GM12865 (cell line): ENCODE measurements at places on chromosomes 16 and 17.

DNA sequence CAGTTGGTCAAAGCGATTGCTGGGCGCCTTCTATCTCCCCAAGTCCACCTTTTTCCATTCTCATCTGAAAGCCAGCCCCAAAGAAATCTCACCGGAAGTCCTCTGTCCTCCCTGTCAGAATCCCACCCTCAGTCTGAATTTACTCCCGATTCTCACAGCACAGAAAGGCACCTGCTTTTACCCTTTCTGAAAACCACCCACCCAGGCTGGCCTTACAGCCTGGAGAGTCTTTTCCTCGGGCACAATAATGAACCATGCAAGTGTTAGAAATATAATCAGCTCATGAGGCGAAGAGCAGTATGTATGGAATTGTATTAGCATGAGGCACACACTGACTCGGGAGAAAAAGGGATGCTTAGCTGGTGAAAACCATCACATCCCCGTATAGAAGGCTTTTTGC, 1.2 kb upstream of the ZFHX3 start:
- no peak for DNase-seq

DNA sequence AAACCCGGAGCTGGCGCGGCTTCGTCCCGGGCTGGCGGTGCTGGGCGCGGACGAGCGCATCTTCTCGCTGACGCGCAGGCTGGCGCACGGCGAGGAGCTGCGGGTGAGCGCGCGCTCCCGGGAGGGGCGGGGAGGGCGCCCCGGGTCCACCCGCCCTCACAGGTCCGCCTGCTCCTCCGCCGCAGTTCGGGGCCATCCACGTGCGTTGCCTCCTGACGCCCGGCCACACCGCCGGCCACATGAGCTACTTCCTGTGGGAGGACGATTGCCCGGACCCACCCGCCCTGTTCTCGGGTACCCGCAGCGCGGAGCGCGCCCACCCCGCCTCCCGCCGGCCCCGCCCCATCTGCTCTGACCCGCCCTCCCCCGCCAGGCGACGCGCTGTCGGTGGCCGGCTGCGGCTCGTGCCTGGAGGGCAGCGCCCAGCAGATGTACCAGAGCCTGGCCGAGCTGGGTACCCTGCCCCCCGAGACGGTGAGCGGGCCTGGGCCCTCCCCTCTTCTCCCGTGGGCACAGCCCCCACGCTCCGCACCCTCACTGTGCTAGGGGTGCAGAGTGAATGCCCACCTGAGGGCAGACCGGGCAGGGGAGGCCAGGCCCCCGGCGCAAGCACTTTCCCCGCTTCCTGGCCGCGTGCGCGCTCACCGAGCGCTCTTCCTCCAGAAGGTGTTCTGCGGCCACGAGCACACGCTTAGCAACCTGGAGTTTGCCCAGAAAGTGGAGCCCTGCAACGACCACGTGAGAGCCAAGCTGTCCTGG, 1.4 kb downstream of the HAGHL start:
- peak; percentile 93 for DNase-seq

DNA sequence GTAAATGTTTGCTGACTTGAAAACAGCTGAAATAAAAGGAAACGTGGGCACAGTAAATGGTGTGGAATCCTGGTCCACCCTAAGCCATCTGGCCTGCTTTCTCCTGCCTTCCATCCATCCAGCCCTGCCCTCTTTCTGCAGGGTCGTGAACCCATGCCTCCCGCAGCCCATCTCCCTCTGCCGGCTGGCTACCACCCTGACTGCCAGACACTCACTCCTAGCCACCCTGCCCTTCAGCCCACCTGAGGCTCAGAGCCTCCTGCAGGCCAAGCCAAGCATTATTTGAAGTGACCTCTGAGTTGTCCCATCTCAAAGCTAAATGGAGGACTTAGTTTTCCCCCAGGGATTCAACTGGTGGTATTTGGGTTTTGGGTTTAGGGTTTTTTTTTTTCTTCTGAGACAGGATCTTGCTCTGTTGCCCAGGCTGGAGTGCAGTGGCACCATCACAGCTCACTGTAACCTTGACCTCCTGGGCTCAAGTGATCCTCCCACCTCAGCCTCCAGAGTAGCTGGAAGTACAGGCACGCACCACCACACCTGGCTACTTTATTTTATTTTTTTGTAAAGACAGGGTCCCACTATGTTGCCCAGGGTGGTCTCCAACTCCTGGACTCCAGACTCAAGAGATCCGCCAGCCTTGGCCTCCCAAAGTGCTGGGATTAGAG, 8.4 kb downstream of the ZDHHC1 start:
- DNase-seq: no peak

DNA sequence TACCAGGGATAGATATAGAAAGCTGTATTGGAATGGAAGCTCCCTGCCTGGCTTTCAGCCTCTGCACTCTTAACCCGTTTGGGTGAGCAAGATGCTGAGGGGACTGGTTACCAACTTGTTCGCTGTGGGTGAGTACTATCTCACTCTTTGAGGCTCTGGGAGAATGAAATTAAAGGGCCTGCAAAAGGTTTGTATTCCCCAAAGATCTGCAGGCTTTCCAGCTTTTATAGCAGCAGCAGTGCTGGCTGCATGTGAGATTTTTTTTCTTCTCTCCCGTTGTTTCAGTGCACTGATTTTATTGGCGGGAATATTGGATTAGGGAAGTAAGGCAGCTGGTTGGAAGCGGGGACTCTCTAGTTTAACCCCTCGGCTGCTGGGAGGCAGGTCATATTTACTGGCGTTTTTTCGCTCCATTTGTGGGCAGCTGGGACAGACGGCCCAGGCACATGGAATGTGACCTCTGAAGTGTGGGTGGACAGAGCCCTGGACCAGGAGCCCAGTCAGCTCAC, 30.9 kb downstream of the C17orf75 start:
- DNase-seq: no peak

- no peak for DNase-seq
These were observed 109.6 kb downstream of the C16orf78 start for GRCh38 chr16:49483251-49483650.

DNA sequence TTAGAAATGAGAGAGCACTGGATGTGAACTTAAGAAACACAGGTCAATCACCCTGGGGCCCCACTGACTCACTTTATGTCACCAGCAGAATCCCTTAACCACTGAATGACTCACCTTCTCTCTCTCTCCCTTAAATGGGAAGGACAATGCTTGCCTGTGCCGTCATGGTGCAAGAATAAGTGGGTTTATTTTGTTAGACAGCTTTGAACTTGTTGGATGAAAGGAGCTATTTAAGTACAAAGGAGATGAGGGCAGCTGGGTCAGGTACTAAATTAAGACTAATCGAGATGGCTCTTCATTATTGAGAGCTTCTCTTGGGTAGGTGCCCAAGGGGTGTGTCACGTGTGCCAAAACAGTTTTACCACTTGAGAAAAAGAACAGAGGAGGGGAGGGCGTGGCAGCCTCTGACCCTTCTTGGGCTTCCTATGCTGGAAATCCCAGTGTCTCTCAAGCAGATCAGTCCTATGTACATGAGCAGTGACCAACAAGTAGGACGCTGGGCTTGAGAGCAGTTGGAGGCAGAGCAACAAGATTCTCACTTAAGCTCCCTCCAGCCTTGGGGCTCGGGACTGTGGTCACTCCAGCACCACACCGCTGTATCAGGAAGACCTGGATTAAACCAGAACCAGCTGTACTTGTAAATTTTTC, 6.7 kb upstream of the KRT31 start:
- peak; percentile 5 for DNase-seq

DNA sequence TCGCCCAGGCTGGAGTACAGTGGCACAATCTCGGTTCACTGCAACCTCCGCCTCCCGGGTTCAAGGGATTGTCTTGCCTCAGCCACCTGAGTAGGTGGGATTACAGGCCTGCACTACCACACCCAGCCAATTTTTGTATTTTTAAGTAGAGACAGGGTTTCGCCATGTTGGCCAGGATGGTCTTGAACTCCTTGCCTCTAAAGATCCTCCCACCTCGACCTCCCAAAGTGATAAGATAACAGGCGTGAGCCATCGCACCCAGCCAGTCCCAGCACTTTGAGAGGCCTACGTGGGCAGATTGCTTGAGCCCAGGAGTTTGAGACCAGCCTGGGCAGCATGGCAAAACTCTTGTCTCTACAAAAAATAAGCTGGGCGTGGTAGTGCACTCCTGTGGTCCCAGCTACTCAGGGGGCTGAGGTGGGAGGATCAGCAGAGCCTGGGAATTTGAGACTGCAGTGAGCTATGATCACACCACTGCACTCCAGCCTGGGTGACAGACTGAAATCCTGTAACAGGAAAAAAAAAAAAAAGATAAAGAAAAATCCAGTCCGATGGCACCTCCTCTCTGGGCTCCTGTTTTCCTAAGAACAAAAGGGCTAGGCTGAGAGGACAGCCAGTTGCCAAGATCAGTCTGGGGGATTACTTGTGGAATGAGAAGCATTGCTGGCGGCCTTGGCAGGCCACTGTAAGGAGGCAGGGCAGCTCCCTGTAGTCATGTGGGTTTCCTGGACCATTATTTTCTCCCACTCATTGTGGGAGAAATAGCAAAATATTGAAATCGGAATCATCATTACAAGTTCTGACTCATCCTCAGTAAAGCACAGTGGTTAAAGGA, 3.0 kb upstream of the PIPOX start:
- DNase-seq: no peak

- peak; percentile 62 for DNase-seq
These were observed 6.8 kb upstream of the TBC1D3B start for GRCh38 chr17:36183001-36183971.

DNA sequence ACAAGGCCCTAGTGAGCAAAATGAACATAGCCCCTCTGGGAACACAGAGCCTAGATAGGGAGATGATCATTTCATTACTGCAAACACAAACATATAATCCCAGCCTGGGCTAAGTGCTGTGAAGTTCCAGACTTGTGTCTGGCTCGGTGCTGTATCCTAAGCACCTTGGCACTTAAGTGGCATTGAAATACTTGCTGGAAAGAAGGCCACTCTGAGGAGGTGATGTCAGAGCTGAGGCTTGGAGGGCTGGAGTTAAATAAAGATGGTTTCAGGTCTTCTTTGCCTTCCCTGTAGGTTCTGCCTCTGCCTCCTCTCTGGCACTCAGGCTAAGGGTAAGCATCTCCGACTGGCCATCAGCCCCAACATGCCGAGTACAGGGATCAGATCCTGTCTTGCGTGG, 2.4 kb upstream of the CACNA1G start:
- no peak for DNase-seq

DNA sequence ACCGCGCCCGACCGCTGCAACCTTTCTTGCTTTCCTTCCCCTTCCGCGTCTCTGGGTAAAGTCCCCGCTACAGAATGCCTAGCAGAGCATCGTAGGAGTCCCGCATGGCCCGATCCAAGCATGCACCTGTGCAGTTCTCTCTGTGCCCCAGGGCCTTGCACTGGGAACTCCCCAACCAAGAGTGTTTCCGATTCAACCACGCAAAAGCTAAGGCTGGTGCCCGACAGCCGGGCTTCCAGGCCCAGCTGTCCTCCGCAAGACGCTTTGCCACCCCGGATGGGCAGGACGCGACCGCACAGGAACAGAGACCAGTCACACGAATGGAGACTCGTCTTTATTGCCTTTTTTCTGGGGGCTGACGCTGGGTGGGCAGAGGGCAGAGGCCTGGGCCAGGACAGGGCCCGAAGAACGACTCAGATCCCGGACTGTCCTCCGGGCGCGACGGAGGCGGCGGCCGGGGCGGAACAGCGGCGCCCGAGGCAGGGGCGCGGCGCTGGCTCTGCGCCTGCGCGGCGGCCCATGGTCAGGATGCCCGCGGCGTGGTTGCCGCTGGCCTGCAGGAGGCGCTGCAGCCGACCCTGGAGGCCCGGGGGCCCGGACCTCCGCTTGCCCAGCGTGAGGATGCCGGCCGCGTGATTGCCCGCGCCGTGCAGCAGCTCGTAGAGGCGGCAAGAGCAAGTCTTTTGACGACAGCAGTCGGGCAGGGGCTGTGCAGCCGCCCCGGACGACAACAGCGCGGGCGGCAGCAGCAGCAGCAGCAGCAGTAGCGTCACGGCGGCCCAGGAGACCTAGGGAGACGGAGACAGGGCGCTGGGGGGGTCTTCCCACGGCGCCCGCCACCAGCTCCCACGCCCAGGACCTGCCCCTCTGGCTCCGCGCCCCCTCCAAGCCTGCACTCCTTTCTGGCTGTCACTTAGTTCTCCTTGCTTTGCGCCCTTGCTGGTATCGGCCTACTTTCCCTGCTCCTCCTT, 1.2 kb downstream of the HCRT start:
- peak; percentile 88 for DNase-seq

DNA sequence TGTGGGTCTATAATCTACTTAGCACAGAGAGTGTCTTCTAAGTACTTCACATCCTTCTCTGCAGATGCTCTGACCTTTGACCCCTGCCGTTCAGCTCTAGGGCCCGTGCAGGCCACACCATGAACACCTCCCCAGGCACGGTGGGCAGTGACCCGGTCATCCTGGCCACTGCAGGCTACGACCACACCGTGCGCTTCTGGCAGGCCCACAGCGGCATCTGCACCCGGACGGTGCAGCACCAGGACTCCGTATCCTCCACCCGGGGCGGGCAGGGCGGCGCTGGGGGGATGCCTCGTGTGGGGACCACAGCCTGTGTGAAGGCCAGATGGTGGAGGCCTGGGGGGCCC, 686 bp downstream of the MLST8 start:
- DNase-seq: no peak

DNA sequence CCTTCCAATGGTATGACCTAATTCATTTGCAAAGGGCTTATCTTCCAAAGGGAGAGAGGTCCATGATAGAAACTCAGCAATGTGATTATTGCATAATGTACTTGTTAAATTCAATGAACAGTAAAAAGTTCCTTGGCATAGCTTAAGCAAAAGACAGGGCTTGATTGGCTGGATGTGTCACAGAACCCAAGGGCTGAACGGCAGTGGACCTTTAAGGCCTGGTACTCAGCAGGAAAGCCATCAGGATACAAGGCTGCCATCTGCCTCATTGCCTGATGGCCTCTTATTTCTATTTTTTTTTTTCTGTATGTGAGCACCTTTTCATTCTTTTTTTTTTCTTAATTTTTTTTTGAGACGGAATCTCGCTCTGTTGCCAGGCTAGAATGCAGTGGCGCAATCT, 208.9 kb upstream of the WSCD1 start:
- DNase-seq: no peak

DNA sequence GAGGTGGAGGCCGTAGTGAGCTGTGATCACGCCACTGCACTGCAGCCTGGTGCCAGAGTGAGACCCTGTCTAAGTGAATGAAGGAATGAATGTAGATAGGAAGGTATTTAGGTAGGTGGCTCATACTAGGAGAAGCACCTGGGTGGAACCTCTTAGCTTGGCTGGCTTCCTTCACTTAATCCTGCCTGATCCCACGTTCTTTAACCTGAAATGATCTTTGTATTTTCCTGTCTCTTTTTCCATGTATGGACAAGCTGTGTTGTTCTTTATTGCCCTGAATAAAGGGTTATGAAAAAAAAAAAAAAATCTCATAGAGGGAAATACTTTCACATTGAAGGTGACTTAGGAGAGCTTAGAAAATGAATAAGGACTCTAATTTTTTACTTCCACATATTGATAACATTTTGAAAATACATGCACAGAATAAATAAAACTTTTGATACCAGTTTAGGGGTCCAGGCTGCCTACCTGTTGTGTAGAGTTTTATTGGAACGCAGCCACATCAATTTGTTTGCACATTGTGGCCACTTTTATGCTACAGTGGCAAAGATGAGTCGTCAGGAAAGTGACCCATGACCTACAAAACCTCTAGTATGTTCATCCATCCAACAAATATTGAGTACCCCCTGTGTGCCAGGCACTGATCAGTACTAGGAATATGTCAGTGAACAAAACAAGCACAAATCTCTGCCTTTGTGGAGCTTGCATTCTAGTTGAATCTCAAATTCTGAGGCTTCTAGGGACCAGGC, 44.6 kb downstream of the VPS35L start:
- no peak for DNase-seq
